ENCODE measurements at places on chromosomes 2 and 18. TPM values are rescaled to one million over a fixed set of nuclear protein-coding genes. Genes with fewer than 3 reads are reported as not detected.

TCF7L1 gene
- total RNA-seq: 12.4 TPM

- no peak for DNase-seq
These were observed 66.7 kb upstream of the ZFP36L2 start for GRCh38 chr2:43292851-43293743.

- no peak for DNase-seq
These were observed 486.4 kb upstream of the SPRED2 start for GRCh38 chr2:65918760-65919187.

- DNase-seq: no peak
These were observed 142.7 kb downstream of the CYP26B1 start for GRCh38 chr2:72004976-72005375.

CD207 gene
- not detected for total RNA-seq

DNA sequence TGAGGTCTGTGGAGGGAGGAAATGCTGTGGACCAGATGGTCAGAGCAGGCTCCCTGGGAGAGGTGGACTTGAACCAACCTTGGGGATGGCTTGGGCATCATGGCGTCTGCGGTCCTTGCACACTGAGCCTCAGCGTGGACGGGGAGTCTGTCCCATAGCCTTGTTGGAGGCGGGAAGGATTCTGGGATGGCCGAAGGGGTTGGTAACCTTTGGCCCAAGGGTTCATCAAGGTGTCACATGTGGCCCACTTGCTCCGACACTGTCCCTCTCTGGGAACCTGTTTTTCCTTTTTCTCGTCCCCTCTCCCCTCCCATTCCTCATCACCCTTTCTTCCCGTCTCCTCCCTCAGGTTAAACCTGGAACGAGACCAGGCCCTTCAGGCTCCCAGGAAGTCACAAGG lies 66.4 kb downstream of the MAPK4 start:
- no peak for DNase-seq

LRRTM4 gene
- 0.63 TPM for total RNA-seq

DNA sequence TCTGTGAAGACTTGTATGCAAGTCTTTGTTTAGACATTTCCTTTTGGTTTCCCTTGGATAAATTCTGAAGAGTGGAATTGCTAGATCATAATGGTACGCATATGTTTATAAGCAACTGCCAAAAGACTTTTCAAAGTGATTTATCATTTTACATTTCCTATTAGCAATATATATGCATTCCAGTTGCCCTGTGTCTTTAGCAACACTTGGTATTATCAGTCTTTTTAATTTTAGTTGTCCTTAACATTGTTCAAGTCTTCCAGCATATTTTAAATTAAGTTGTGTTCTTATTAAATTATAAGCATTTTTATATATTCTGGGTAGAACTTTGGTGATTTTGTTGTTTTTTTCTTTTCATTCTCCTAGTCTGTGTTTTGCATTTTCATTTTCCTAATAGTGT lies 81.8 kb downstream of the EML6 start:
- no peak for DNase-seq

SPDYA gene
- not detected for total RNA-seq

- no peak for DNase-seq
These were observed 46.4 kb downstream of the ACKR3 start for GRCh38 chr2:236616031-236616430.

DNA sequence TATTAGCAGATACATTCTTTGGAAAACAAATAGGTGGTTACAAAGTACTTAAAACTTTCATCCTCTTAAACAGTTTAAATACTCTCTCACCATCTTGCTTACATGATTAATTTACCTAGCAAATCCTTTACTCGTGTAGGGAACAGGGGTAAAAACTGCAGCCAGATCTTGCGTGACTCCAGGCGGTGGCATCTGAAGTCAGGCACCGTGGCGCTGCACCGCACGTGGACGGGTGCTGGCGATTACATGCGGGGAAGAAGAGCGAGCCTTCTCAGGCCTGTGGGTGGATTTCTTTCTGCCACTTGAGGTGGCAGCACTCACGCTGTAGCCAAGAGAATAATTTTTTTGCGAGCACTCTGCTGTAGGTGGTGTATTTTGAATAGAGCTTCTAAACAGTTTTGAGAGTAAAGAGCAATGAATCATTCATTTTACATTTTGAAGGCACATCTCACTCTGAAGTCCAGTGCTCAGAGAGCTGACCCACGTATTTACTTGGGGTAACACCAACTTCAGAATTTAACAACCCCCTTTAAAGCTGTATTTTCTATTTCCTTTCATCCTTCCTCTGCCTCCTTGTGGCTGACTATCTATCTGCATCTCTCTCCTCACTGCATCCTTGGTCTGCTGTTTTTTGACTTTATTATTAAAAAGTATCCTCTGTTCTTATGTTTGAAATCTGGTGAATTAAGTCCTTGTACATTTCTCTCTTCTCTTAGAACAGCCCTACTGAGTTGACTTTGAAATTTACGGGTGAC lies 68.9 kb downstream of the EPAS1 start:
- DNase-seq: no peak

GRCh38 chr2:223727562-223727961 lies 109.8 kb downstream of the AP1S3 start:
- DNase-seq: no peak

DNA sequence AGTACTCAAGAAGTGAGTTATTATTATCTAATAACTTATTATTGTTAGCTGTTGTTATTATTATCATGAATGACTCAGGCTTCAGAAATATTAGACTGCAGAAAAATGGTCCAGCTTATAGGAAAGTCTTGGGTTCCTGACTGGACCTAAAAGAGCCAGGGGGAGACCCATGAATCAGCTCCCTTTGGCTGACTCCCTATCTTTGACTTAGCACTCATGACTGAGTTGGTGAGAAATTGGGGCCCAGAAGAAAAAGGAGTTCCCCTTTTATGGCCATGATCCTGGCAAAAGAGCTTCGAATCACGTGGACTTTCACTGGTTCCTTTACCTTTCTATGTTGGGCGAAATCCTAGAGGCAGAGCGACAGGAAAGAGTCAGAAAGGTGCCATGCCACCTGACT lies 145.8 kb downstream of the MYO3B start:
- DNase-seq: no peak

DNA sequence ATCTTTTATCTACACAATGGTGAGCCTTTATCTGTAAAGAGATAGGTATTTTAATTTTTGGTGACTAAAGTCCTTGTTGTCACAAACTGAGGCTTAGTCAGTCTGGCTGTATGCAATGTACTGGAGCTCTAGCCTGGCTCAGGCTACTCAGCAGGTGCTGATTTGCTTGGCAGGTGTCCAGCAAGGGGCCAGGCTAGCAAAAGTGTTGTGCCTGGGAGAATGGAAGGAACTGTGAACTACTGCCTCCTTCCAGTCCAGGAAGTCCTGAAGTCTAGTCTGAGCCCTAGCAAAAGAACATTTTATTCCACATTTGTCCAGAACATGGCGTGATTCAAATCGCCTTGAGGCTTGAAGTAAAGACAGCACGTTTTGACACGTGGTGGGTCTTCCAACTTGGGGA lies 260.5 kb downstream of the CCDC85A start:
- no peak for DNase-seq

VIT gene
- 10.2 TPM for total RNA-seq

DNA sequence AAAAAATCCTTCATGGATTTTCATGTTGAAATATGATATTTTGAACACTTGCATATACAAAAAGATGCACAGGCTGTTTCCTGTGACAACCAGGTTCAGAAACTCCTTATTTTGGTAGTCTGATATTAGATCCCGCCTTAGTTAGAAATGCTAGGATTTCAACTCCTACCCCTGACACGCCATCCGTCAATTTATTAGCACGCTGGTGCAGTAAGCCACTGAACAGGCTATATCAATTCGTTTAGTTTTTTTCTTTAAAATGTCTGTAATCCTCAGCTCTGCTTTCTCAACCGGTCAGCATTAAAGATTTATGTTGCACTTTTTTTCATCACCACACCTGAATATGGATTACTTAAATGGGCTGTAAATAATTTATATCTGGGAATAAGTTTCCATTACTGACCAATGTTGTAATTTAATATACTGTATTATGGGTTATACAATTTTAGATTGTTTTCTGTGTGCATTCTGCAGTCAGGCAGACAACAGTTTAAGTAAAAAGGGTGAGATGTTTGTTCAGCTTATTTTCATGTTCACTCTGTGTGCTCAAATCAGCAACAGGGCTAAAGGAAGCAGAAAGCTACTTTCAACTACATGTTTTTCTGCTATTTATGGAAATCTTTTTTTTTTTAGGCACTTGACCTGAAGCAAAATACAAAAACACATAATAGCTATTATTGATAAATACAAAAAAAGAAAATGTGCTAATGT lies 227.7 kb downstream of the ARHGAP15 start:
- no peak for DNase-seq

DNA sequence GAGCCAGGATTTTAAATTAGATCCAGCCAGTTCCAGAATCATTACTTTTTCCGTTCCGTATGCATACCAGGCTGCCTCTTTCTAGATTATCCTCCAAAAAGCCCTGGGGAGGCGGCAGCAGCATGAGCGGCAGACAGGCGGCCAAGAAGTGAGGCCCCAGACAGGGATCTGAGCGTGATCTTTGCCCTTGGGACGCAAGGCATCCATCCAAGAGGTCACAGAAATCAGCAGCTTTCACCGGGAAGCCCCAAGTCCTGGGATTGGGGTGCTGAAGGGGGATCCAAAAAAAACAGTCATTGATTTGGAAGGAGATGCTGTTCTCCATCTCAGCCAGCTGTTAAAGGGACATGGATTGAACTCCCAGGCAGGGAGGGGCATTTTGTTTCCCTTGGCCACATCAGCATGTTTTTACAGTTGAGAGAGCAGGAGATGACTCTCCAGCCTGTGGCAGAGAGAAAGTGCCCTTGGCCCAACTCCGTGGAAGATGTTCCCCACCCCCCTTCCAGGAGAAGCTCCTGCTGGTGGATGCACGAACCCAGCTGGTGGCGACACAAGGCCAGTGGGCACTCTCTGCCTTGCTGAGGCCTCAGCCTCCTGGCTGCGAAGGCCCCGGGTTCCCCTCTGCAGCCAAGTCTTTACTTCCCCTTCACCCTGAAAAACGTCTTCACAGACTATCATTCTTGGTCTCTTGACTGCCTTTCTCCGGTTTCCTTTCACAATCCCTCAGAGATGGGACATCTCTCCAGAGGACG lies 265.6 kb downstream of the ANAPC1 start:
- DNase-seq: peak; percentile 69

GRCh38 chr18:62710417-62710816 lies 4.9 kb upstream of the PHLPP1 start:
- no peak for DNase-seq

SPR gene
- 40.3 TPM for total RNA-seq

DNAH6 gene
- total RNA-seq: 0.47 TPM

- DNase-seq: no peak
These were observed 101.6 kb downstream of the GFPT1 start for GRCh38 chr2:69285379-69285894.

GRCh38 chr2:216870508-216871332 lies 10.9 kb upstream of the TNP1 start:
- DNase-seq: no peak

LYPD6 gene
- 0.57 TPM for total RNA-seq

DNA sequence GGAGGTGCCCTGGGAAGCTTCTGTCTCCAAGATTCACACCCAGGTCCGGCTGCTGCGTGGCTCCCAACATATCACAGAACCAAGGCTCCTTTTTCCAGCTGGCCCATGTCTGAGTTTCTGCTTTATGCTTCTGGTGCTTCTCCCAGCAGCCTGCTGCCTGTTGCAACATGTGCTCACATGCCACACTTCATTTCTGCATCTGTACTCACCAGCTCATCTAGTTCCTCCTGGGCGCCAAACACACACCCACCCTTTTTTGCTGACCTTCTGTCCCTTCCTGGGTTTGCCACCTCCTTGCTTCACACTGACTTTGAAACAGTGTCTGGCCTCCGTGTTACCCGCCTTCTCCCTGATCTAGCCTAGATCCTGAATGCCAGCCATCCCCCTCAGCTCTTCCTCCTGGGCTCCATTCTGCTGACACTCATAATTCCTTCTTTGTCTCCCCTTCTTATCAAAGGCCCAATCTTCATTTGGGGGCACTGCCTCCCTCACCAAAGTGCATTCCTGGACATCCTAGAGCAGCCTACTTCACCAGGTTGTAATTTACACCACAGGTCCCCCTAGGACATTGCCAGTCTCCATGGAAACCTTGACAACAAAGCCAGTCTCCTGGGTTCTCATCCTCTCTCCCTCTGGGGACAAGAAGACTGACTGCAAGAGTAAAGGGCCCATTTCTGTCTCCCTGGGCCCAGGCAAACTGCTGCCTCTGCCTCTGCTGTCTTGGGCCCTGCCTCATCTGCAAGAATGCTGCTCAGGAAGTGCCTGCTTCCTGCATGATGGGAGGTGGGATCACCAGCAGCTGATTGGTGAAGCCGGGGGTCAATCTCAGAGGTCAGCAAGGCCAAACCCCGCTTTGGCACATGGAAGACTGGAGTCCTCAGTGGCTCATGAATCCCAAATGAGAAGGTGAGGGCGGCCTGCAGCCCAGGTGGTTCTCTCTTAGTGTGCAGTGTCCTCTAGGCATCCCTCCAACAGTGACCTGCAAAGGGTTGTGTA lies 13.9 kb upstream of the PROM2 start:
- DNase-seq: no peak

DNA sequence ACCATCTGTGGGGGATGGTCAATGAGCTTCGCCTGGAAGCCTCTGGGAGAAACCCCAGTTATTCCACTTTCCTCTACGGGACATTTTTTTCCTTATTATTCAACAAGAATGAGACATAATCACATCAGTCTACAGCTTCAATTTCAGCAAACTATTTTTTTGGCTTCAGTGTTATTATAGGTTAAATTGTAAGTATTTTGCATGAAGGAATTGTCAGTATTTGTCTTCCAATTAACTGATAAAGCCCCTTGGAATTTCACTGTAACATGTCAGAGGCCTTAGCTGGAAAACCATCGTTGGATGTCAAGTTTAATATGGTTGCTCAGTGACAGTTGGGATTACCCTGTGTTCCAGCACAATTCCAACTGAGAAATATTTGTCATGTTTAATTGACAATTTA lies 480.9 kb upstream of the CHST9 start:
- DNase-seq: no peak

DNA sequence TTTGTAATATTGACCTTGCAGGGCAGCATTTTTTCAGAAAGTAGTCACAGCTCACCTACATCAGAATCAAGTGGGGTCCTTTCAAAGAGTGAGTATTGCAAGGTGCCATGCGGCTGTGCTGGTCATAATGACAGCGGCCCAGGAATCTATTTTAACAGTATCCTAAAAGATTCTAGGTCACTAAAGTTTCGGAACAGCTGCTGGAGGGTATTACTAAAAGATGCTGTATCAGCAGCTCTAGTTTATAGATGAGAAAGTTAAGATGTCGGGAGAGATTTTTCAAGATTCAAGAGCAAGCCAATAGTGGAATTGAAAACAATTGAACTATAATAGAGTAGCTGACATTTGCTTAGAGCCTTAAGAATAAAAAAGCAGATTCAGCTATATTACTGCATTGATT lies 336.0 kb downstream of the SLC8A1 start:
- DNase-seq: no peak

- DNase-seq: no peak
These were observed 105.6 kb upstream of the NABP1 start for GRCh38 chr2:191572319-191572718.

Measured in right cardiac atrium (tissue), 5 donors.